ENCODE measurements at places on chromosomes 13 and 19. TPM values are rescaled to one million over a fixed set of nuclear protein-coding genes. Genes with fewer than 3 reads are reported as not detected.

The NOSIP gene
- polyA plus RNA-seq: 80.7 TPM

The WDR87 gene
- polyA plus RNA-seq: 0.01 TPM

The MYO1F gene
- 11.1 TPM for polyA plus RNA-seq

The CARD8 gene
- 86.0 TPM for polyA plus RNA-seq

The ZNF329 gene
- 19.8 TPM for polyA plus RNA-seq

The FCGBP gene
- 15.3 TPM for polyA plus RNA-seq

The ZNF729 gene
- 0.10 TPM for polyA plus RNA-seq

The CEACAM7 gene
- 0.09 TPM for polyA plus RNA-seq

The SSC5D gene
- polyA plus RNA-seq: 3.1 TPM

The AMH gene
- 3.4 TPM for polyA plus RNA-seq

DNA sequence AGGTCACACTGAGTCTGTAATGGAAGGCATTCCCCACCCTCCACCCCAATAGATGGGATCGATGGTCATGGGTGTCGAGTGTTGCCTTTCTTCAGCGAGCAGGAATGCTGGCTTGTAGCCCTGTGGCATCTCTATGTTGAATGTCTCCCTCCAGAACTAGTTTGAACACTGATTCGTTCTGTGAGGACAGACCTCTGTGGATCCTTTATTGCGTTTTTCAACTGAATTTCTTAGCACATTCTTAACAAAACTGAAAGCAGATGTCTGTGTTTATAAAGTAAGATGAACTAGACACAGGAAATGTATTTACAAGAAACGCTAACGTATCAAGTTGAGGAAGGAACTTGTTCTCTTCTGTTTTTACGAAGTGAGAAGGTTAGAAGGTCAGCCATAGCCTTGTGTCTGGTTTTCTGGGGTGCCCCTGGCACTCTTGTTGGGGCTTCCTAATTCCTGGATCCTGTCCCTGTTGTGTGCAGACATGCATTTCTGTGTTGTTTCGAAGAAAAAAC lies 36.8 kb upstream of the TM9SF2 start:
- no peak for DNase-seq

GRCh38 chr19:1063909-1064660 lies 2.9 kb upstream of the ARHGAP45 start:
- DNase-seq: no peak

- DNase-seq: peak; percentile 85
Measured at GRCh38 chr19:52336117-52336790, at the start of gene ZNF610. Gene ZNF610 (plus strand): TSS chr19:52336243. CDS start chr19:52349173, 12,930 bp downstream.

- no peak for DNase-seq
Measured at GRCh38 chr13:113638173-113638746, 19.7 kb downstream of the ATP4B start.

DNA sequence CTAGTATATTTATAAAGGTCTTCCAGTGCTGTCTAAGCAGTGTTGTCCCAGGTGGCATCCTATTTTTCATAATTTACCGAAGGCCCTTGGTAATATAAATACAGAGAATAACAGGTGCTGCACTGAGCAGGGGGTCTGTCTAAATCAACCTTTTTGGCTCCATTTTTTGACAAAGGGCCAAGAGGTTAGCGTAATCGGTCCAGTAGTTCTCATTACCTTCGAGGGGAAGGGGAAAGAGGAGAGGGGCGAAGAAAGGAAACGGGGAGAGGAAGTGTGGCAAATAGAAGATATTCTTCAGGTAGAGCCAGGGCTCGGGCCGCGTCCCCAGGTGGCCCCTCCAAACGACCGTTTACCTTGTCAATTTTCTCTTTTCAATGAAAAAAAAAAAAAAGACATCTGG lies 749 bp upstream of the PAN3 start:
- no peak for DNase-seq

DNA sequence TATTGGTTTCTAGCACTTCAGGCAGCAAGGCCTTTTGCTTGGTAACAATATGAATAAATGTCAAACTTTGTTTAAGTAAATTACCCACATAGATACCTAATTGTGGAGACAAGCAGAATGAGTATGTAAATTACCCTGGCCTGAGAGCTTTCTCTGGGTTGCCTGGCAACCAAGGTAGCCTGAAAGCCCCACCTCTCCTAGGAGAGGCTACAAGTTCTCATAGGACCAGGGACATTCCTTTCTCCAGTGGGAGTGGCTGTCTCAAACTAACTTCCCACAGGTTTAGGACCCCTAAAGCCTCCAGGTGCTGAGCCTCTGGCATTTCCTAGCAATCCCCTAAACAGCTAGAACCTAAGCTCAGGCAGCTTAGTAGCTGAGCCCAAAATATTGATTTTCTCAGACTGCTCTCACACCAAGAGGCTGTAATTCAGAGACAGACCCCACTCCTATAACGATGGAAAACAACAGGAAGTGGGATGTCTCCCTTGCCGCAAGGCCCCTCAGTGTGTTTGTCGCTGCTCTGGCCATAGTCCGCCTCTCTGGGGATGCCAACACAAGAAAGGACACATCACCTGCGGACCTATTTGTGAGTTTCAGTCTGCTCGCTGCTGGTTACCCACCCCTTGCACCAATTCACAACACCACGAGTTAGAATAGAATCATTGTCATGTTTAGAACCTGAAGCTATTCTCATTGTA lies 207.3 kb downstream of the DLEU7 start:
- peak; percentile 6 for DNase-seq

DNA sequence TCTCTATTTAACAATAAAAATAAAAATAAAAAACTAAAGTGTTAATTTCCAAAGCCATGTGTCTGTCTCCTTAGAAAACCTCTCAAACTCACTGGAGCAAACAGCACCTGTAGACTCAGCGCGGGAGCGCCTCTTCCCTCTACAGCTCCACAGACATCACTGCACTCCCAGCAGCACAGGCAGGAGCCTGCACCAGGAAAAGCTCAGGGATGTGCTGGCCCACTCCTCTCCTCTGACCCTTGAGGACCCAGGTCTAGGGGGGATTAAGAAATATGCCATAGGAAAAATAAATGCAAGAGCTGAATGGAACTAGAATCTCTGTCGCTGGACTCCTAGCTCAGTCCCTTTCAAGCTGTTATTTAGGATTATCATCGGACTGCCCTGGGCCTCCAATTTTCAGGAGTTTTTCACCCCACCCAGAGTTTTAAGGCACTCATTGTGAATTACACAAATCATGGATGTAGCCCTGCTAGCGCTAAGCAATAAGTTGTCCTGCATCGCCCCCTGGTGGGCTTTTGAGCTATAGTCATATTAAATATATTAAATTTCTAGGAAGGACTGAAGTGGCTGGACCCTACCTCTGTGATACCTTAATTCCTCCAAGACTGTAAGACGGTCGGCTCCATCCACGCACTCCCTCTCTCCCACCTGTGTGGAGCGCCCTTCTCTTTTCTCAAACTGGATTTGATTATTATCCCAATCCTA lies 333.9 kb downstream of the UQCRFS1 start:
- peak; percentile 64 for DNase-seq

GRCh38 chr19:33845498-33845897 lies 48.8 kb downstream of the KCTD15 start:
- DNase-seq: no peak

DNA sequence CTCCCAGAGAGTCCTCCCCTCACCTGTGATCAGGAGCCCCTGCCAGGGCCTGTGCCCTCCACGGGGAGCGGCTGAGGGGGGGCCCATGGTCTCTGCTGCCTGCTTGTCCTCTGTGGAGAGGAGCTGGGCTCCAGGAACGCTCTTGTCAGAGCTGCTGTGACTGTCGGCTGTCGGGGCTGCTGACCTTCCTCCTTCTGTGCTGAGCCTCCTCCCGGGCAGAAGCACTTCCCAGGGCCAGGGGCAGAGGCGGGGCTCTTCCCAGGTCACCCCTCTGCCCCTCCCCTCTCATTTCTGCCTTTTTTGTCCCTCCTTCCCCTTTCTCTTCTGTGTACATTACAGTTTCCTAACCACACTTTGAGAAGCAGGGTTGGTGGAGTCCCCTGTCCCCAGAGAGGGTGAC lies at the start of gene CEACAM4:
TSS of gene CEACAM4 (minus strand) at position 198 of the 400 bp plus-strand sequence. CDS start at position 87, 111 bp downstream.
- DNase-seq: no peak

DNA sequence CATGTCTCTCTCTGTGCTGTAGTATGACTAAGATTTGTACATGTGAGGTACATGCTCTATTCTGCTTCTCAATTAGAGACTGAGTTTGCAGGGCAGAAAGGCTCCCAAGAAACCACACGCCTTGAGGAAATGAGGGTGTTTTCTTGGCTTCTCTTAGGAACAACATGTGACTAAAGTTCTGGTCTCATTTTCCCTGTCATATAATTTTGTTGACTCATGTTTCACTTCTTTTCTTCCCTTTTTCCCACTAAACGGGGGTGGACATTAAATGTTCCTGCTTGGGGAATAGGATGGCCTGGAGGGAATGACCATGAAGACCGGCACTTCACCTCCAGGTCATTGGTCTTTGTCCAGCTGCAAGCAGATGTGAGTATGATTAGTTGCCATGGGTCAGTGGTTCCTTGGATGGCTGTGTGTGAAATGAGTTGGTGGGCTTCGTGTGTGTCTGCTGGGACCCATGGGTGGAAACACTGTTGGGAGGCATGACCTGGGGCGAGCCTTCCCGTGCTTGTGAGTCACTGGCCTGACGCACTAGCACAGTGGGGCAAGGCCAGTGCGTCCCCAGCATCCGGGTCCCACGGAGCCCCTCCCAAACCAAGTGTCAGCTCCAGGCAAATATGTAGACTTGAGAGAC lies 56.6 kb downstream of the COL4A1 start:
- DNase-seq: no peak

DNA sequence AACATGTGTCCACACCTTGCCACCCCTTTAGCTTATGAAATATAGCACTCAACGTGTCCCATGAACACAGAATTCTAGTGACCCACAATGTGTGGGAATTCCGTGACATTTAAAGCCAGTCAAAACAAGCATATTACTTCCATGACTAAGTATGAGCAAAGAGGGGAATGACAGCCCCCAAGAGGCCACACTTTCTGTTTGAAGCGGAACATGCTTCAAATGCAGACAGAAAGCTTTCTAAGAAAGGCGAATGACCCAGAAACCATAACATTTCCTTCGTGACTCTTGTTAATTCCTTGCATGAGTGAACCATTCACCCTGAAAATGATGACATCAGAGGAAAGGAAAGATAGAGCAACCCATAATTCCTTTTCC lies 122.0 kb upstream of the FNDC3A start:
- no peak for DNase-seq

DNA sequence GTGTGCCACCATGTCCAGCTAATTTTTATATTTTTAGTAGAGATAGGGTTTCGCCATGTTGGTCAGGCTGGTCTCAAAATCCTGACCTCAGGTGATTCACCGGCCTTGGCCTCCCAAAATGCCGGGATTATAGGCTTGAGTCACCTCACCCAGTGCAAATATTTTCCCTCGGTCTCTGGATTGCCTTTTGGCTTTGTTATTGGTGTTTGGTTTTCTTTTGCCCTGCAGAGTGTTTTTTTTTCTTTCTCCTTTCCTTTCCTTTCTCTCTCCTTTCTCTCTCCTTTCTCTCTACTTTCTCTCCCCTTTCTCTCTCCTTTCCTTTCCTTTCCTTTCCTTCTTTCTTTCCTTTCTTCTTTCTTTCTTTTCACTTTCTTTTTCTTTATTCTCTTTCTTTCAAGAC lies 33.2 kb downstream of the KDM4B start:
- no peak for DNase-seq

GRCh38 chr13:95536632-95537241 lies 15.8 kb upstream of the CLDN10 start:
- DNase-seq: no peak

DNA sequence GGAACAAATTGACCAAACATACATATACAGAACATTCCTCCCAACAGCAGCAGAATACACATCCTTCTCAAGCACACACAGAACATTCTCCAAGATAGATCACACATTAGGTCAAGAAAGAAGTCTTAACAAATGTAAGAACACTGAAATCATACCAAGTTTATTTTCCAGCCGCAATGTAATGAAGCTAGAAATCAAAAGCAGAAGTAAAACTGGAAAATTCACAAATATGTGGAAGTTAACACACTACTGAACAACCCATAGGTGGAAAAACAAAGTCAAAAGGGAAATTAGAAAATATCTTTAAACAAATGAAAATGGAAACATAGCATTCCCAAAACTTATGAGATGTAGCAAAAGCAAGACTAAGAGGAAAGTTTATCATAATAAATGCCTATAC lies 692.6 kb downstream of the DIAPH3 start:
- DNase-seq: no peak

GRCh38 chr13:98910501-98910951 lies 67.3 kb downstream of the DOCK9 start:
- peak; percentile 29 for DNase-seq

DNA sequence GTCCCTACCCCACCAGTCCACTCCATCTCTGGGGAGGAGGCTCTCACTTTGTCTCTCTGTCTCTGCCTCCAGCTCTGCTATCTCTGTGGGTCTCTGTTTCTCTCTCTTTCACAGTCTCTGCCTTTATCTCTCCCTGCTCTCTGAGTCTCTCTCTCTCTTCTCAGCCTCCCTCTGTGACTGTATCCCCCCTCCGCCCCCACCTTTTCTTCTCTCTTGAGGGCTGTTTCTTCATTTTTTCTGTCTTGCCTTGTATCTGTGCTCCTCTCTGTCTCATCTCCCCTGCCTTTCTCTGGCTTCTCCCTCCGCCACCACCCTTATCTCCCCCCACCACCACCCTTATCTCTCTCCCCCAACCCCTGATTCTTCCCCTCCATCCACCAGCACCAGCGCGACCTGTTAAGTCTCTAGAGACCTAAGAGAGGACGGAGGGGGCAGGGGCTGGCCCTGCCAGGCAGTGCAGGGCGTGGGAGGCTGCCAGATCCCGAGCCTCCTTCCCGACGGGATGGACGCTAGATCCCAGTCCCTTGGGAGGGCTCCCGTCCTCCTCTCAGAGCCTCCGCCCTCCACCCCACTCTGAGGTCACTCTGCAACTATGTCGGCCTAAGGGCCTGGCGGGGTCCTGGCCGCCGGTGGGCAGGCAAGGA lies 1.0 kb downstream of the AXL start:
- DNase-seq: no peak

GRCh38 chr13:30808600-30808999 lies 73.3 kb downstream of the ALOX5AP start:
- no peak for DNase-seq

GRCh38 chr13:98772794-98773452 lies 20.5 kb upstream of the SLC15A1 start:
- no peak for DNase-seq

DNA sequence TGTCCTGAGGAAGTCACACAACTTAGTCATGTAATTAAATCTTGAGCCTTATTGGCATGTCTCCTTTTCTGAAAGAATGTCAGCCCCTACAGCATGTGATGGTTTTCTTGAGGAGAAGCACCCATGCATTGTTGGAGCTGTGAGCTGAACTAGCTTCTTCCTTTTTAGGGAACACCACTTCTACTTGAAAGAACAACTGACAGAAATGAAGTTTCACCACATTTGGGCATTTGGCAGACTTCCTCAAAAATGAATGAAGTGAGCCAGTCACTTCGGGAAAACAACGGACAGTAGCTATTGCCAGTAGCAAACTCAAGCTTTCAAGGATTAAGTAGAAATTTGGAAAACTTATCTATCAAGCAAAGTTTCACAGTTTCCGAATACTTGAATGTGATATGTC lies 1351.3 kb downstream of the EFNB2 start:
- no peak for DNase-seq

DNA sequence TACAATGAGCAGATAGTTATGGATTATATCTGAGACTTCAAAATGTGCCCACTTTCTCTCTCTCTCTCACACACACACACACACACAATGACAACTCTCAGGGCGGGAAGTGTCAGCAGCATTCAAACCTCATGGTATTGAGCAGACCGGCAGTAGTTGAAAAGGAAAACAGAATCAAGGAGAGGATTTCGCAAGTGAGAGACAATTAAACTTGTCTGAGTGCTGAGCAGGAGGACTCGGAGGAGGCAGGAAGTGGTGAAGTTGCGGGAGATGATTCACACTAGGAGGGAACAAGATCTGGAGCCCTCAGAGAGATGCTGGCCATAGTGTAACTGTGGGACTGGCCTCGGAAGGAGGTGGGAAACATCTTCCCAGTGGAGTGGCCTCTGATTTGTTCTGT lies 353.1 kb downstream of the EFNB2 start:
- DNase-seq: no peak

- no peak for DNase-seq
Measured at GRCh38 chr13:59422646-59423045, 741.1 kb downstream of the DIAPH3 start.

Measured in right lung (tissue), 10 donors.